Left ventricle myocardium superior (tissue), 1 donor: ENCODE measurements at places on chromosomes 4 and X. TPM values are rescaled to one million over a fixed set of nuclear protein-coding genes. Genes with fewer than 3 reads are reported as not detected.

CYTL1 gene
- total RNA-seq, result 0.42 TPM

SPACA5 gene
- total RNA-seq, result not detected

RGN gene
- 18.7 TPM for total RNA-seq

WNK3 gene
- total RNA-seq, result 0.92 TPM

SULT1B1 gene
- total RNA-seq, result 0.57 TPM
